ENCODE measurements at places on chromosomes 7 and 10.

DNA sequence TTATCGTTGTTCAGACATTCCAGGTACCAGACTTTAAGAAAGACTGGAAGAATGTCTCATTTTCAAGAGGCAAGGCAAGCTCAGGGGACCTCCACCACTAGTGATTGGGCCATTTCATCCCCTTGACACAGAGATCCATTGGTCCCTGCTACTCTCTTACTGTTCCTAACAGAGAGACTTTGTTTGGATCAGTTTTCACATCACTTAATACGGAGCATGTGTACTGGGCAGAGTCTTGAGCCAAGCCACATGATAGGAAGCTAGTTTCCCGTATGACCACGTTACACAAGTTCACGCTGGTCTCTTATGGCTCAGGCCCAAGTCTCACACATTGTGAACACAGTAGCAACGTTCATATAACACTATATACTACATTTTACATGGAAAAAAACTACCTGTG, 269.9 kb downstream of the BAMBI start:
- ATAC-seq, result no peak

- no peak for ATAC-seq
These were observed 39.3 kb downstream of the TMEM178B start for GRCh38 chr7:141113131-141113530.

DNA sequence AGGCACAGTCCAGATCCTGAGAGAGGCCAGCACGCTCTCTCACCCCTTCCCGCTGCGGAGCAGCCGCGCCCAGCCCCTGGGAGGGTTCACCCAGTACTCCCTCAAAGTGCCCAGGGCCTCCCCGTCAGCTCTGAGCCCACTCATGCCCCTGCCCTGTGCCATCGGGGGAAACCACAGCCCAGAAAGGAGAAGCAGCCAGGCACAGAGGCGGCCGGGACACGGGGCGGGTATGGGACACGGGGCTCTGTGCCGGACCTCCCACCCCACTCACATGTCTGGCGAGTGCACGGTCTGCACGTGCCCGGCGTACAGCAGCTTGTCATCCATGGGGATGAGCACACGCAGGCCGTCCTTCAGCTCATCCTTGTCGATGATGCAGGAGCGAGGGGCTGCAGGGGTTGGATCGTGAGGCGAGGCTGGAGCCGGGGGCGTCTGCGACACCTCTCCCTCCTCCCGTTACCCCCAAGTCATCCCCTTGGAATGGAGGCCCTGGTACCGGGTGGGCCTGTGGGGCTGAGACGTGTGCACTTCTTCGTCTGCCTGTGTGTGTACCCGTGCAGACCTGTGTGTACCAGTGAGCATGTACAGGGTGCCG, 38.2 kb downstream of the SLC29A4 start:
- no peak for ATAC-seq

GRCh38 chr7:23434147-23434917, 36.0 kb downstream of the IGF2BP3 start:
- ATAC-seq, result no peak

DNA sequence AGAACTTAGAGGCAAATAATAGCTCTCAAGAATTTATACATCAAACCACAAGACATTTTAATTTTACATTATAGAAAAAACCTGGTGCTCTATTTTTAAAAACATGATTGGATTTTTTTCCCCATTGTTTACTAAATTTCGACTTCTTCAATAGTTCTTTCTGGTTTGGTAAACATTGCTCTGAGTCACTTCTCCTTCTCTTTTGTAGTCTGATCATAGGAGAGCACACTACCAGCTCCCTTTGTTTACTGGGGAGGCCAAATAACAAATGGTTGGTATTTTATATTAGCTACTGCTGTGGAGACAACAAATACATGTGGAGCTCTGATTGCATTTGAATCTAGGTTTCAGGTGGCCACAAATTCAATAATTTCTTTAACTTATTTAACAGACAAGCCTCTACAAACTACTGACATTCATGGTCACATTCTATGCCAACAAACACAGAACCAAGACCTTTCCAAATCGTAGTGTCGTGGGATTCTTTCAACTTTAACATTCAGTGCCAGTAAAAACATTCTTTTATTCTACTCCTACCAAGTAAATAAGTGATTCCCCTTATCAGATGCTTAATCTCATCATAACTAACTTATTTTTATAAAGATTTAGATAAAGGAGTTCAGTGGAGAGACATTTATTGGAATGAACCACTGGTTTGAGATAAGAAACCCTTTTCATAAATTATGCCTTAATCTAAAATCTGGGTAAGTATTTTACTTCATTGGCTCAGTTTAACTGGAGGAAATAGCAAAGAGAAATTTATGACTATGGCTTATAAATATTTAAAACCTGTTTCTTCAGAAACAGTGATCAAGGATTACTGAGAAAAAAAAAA, 17.7 kb upstream of the FXYD4 start:
- ATAC-seq, result no peak

DNA sequence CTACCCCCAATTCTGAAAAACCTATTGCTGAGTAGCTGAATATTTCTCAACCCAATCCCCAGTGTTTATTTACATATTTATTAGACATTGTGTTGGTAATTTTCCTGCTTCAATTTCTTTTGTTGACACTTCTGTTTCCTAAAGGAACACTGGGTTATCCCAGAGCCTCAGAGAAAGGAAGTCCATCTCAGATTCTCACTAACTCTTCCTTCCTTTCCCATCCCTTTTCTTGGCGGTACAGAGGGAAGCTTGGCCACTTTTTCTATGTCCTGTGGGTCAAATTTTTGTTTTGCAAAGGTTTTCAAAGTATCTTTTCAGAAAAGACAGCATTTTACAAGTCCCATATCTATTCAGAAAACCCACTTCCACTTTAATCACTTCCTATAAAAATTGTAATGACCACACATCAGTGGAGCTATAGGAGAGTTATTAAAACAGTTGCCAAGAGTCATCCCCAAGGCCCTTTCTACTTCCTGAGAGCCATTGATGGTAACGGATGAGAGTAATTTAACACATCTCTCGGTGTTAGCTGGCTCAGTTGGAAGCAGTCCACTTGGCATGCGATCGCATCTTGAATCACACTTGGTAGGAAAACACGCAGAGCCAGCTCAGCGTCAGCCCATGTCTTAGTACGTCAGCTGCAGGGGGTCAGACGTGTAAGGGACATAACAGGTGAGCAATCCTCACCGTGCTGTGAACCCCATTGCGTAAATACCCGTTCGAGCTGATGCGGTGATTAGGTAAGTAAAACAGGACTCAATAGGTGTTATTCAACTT, 231.1 kb upstream of the ADARB2 start:
- no peak for ATAC-seq
